Hindlimb muscle (tissue), 1 donor: ENCODE measurements at places on chromosomes 2 and 18.

DNA sequence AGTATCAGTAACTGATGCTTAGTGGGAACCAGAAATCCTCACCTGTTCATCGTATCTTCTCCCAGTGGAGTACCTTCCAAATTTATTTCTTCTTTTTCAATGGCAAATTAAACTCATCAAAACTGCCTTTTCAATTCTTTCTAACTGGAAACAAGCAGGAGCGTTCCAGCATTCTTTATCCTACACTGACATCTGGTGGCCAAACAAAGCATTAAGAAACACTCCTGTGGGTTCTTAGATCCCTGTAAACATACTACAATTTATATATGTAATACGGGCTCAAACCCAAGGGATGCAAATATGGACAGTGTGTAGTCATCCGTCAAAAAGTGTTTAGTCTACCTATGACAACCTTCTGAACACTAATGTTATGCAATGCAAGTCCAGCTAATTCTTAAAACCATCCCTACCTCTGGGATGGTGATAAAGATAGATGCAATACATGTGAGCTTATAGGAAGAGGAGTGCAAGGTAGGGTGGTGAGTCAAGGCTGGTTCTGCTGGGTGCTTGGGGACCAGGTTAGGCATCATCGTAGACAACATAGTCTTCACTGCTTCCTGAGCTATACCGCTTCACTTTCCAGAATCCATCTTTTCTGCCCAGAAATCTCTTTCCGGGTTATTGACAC lies 375.0 kb downstream of the CTNNA2 start:
- DNase-seq: peak; percentile 45

- DNase-seq: peak; percentile 69
Measured at GRCh38 chr2:38060236-38061018, 15.5 kb downstream of the CYP1B1 start.

DNA sequence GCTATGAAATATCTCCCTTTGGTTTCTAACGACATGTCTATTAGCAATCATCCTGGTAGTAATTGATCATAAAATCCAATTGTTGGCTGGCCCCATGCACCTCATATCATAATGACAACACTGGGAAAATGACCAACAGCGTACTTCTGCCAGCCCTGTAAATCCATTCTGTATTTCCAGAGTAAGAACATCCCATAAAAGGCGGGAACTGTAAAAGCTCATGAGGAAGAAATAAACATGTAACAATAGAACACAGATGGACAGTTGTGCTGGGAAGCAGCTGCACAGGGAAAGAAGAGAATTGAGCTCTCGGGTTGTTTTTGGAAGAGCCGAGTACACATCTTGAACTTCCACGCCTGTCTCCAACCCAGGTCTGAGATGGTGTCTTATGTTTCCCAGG lies 218.7 kb downstream of the CMPK2 start:
- peak; percentile 38 for DNase-seq

- no peak for DNase-seq
Measured at GRCh38 chr2:204268458-204268857, 276.8 kb upstream of the PARD3B start.

DNA sequence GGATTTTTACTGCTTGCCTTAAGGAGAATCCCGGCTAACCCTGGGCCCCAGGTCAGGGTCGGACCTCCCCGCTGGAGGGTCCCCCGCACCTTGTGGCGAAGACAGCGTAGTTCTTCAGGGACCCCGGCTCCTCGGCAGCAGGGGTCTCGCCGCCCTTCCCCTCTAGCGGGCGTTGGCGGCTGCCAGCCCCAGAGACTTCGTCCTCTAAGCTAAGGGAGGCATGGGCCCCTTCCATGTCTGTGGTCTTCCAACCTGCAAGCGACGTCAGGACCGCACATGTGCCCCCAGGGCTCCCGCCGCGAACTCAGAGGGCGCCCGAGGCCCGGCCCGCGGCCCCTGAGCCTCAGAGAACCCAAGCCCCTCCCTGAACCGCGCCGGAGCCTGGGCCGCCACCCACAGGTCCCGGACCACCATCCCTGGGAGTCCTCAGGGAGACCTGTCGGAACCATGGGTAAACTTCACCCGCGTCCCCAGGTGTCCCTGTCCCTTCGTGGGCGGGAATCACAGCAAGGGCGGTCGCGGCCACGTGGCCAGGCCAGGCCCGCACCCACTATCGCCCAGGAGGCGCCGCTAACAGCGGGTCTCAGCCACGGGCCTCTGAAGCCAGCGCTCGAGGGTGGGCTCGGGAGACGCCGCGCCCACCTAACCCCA lies 562 bp downstream of the ANKMY1 start:
- no peak for DNase-seq

- DNase-seq: no peak
Measured at GRCh38 chr18:56992777-56993176, 154.1 kb upstream of the BOD1L2 start.

DNA sequence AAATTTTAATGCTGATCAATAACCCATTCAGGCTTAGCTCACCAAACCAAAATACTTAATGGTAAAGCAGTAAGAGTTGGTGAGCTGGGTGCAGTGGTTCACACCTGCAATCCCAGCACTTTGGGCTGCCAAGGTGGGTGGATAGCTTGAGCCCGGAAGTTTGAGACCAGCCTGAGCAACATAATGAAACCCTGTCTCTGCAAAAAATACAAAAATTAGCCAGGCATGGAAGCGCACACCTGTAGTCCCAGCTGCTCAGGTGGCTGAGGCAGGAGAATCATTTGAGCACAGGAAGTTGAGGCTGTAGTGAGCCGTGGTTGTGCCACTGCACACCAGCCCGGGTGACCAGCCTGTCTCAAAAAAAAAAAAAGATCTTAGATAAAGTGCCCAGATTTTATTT lies 35.7 kb upstream of the MPP4 start:
- DNase-seq: no peak

GRCh38 chr2:86078774-86079545 lies 26.7 kb downstream of the POLR1A start:
- DNase-seq: peak; percentile 65

GRCh38 chr2:69571189-69571588 lies 72.3 kb downstream of the AAK1 start:
- no peak for DNase-seq

- peak; percentile 29 for DNase-seq
Measured at GRCh38 chr18:5600378-5601071, 56.7 kb upstream of the EPB41L3 start.

DNA sequence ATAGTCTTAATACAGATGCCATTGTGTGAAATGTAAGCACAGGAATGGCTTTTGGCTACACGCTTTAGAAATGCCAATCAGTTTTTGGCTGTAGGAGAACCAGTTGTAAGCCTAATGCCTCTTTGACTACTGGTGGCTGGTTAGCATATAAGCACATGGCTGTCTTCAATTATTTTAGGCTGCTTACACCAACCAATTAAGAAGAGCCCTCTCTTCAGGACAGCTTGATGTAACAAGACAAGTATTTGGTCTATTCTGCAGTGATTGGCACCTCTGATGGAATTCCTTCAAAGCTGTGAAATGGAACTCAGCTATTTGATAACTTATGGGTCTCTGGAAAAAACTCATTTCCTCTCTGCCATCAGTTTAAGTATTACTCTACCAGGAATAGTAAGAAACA lies 680.1 kb upstream of the FSHR start:
- no peak for DNase-seq

GRCh38 chr2:165911231-165911630 lies 42.3 kb downstream of the TTC21B start:
- DNase-seq: no peak
